ENCODE measurements at places on chromosomes 2 and 18.

GRCh38 chr2:169891593-169892298 is 64.5 kb downstream of the UBR3 start:
- DNase-seq = peak; percentile 41

DNA sequence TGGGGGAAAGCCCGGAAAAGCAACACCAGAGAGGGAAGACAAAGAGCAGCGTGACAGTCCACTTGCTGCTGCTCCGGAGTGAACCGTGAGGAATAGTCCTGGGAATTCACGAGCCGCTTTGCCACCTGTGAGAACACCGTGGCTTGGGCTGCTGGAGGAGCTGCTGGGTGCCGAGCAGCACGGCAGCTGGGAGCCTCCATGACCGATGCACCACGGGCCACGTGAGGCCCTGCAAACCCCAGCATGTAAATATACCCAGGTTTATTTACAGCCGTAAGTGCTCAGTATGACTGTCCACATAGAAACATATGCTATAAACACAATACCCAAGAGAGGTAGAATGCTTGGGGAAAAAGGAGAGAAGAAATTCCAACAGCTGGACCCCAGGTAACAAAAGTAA is 65.1 kb downstream of the SMIM21 start:
- DNase-seq = no peak

GRCh38 chr2:40841856-40842255 is 390.0 kb upstream of the SLC8A1 start:
- no peak for DNase-seq

GRCh38 chr2:6896930-6897759 is 19.6 kb downstream of the RSAD2 start:
- DNase-seq = peak; percentile 34

GRCh38 chr18:9792565-9793245 is 84.6 kb downstream of the RAB31 start:
- no peak for DNase-seq

DNA sequence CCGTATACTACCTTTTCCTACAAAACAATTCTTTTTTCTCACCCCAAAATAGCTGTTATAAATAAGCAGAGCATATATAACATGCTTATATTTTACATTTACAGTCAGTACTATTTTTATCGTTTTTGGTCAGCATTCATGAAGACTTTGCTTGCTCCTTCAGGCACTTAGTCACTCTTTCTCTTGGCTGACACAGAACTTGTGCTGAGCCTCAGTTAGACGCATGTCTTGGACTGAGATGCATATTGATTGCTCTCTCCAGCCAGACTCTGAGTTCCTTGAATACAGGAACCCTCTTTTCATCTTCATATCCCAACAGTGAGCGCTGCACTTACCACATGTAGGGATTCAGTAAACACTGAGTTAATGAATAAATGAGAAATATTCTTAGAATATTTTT is 158.3 kb downstream of the RTN4 start:
- DNase-seq = no peak

DNA sequence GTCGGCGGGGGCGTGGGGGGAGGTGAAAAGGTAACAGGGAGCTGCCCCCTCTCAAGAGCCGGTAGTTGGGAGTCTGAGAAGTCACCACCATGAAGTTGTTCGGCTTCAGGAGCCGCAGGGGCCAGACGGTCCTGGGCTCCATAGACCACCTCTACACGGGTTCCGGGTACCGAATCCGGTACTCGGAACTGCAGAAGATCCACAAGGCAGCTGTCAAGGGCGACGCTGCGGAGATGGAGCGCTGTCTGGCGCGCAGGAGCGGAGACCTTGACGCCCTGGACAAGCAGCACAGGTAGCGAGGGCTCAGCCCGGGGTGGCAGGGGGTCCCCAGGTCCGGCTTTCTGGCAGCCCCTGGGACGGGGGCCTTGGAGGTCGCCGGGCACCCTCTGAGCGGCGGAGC is 47.1 kb upstream of the ZNF519 start:
- no peak for DNase-seq

DNA sequence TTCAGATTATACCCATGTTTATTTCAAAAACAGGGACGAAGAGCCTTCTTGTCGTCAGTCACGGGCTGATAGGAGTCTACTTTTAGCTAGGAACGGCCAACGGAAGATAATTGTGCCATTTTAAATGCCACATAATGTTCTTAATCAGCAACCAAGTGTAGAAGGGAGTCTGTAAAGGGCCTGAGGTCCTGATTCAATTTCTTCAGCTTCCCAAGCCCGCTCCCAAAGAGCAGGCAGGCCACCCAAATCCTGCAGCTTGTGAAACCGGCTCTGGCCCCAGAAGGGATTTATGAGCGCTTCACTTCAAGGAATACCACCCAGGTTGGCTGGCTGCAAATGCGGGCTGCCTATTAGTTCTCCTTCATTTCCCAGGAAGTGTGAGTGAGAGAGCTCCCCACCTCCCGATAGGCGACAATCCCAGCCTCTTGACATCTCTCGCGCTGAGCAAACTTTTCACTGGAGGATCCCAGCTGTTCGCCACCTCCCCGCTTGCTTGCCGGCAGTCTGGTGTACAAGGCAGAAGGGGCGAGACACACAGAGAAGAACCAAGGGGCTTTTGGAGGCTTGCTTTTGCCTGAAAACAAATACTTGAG is 272.9 kb downstream of the CDH20 start:
- peak; percentile 75 for DNase-seq

- no peak for DNase-seq
These were observed 264.9 kb downstream of the TSN start for GRCh38 chr2:122020377-122020776.

DNA sequence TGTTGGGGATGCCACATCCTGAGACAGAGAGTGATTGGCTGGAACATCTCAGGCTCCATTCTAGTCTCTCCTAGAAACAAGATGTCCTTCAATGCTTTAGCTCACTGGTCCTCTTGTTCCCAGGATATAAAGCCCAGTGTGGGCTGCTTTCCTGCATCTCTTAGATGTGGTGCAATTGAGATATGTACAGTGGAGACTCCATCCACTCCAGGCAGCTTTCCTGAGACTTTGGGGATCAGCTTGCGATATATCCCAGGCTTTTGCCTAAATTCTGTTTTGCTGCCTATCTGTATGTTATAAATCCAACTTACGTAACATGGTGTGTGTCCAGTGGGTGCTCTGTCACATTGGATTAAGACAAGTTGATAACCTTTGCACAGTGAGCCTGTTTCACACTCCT is 264.9 kb downstream of the SUCLG1 start:
- no peak for DNase-seq

All from fibroblast of skin of back (primary cell).